ENCODE measurements at places on chromosomes 12 and 14.

- DNase-seq, result no peak
Measured at GRCh38 chr14:63992858-63993257, 140.1 kb downstream of the SYNE2 start.

GRCh38 chr12:12954356-12954755 lies 2.4 kb upstream of the GPRC5D start:
- no peak for DNase-seq

DNA sequence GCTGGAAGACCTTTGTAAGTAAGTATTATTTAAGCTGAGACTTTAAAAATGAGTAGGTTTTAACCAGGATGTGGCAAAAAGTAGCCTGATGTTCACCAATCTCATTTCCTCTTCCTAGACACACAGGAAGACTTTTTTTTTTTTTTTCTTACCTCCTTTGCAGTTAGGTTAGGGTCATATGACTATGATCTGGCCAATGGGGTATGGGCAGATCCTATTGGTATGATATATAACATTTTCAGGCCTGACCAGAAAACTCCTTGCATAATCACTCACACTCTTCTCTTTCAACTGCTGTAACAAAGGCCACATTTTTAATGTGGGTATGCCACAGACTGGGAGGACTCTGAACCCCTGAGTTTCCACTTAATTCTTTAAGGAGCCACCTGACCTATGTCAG lies 2.7 kb upstream of the RPS6KA5 start:
- no peak for DNase-seq

GRCh38 chr12:33650832-33651231 lies 211.2 kb upstream of the SYT10 start:
- no peak for DNase-seq

GRCh38 chr14:78173346-78174035 lies 3.3 kb downstream of the NRXN3 start:
- DNase-seq, result no peak

- DNase-seq, result no peak
Measured at GRCh38 chr14:75615200-75615599, 36.8 kb downstream of the FLVCR2 start.

DNA sequence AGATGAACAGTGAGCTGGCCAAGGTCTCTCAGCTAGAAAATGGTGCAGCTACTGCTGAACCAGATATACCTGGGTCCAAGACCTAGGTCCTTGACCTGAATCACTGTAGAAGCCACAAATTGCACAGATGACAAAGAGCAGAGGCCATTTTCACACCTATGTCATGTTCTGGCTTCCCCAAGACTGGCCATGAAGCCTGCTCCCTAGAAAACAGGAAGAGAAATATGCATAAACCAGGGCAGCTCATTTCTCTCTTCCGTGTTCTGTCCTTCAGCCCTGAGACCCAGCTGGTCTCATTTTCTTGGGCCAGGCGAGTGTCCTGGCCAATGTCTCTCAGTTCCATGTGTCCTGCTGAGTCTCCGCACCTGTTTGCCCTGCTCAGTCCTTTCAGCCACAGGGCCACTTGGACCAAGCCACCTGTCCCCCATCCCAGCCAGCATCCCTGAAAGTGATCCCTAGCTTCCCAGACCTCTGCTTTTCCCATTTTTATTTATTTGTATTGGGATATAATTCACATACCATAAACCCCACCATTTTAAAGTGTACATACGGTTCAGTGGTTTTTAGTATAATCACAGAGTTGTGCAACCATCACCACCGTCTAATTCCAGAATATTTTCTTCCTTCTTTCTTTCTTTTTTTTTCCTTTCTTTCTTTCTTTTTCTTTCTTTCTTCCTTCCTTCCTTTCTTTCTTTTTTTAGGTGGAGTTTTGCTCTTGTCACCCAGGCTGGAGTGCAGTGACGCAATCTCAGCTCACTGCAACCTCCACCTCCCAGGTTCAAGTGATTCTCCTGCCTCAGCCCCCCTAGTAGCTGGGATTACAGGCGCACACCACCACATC lies 27.0 kb downstream of the P2RX7 start:
- no peak for DNase-seq

Data from sigmoid colon (tissue), 7 donors.